ENCODE measurements at places on chromosomes 7 and 10.

GRCh38 chr10:24449321-24449740 is 240.4 kb downstream of the KIAA1217 start:
- DNase-seq = no peak

- no peak for DNase-seq
Measured at GRCh38 chr10:104367904-104368303, 14.3 kb downstream of the CFAP58 start.

DNA sequence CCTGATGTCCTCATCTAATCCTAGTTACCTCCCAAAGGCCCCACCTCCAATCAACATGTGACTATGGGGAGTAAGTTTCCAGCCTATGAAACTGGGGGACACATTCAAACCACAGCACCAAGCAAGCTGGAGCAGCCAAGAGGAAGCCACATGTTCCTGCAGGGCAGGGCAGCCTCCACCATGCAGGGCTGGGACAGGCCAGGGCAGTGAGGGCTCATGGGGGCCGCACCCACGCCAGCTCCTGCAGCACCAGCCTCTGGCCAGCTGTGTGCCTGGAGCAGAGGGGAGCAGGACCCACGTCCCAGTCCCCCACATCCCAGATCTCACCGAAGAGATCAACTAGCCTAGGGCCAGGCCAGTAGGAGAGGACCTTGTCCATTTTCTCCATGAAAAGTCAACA is 85.9 kb upstream of the INSIG1 start:
- DNase-seq = no peak

DNA sequence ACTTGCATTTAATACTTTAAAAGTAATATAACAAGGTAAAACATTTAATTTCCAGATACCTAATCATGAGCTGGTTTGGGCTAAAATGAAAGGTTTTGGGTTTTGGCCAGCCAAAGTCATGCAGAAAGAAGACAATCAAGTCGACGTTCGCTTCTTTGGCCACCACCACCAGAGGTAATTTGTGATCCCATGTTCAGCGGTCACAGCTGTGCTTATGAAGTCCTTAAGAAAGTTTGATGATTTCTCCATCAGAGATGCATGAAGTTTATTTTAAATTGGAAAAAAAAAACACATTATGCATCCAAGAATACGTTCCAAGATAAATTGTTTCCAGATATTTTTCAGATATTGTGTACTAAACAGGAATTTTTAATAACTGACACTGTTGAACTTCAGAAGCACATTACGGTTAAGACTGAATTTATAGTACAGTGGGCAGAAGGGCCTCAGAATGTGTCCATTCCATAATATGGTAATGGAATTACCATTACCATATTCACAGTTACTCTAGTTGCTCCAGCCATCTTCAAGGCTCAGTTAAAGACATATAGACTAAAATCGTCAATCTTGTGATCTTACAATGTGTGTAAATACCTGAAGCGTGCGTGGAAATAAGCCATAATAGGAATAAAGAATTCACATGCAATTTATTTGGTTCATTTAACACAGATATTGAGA is 106.8 kb downstream of the ZMYND11 start:
- DNase-seq = no peak

DNA sequence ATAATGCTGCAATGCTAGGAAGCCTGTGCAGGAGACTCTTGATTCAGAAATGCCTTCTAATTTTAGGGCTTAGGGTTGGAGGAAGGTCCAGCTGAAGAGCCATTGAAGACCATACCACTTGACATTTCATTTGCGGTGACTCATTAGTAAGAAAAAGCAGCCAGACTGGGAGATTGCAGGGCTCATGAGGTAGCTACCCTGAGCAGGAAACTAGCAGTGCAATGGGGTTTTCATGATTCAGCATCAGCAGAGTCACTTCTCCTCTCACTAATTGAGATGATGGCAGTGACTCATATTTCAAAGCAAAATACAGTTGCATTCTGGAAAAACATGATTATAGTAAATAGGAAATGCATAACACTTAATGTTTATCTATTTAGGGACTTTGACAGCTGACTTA is 434.1 kb downstream of the DNAJB9 start:
- DNase-seq = no peak

- no peak for DNase-seq
Measured at GRCh38 chr10:27251554-27251953, 11.0 kb upstream of the ACBD5 start.

DNA sequence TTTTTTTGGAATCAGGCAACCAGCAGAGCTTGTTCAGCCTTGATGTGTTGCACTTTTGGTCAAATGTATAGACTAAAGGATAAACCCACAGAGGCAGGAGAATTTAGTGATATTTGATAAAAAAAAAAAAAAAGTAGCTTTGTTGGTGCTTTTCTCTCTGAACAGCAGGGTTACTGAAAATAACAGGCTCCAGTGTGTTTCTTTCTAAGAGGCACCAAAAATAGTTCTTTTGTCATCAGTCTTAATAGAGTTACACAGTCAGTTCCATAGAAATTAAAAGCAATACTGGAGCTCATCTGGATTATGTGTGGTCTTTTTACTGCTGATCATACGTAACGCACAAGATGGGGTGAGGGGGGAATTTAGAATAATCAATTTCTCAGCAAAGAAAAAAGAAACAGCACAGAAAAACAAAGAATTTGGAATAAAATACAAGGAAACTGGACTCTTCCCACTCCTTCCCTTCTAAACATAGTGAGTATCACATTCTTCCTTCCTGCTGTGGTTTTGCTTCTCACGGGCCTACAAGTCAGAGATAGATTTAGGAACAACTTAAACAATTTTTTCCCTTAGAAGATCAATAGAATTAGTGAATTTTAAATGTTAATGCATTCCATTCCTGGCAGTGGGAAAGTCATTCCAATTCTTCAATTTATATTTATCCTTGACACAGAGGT is 178.8 kb upstream of the AKR1E2 start:
- DNase-seq = no peak

DNA sequence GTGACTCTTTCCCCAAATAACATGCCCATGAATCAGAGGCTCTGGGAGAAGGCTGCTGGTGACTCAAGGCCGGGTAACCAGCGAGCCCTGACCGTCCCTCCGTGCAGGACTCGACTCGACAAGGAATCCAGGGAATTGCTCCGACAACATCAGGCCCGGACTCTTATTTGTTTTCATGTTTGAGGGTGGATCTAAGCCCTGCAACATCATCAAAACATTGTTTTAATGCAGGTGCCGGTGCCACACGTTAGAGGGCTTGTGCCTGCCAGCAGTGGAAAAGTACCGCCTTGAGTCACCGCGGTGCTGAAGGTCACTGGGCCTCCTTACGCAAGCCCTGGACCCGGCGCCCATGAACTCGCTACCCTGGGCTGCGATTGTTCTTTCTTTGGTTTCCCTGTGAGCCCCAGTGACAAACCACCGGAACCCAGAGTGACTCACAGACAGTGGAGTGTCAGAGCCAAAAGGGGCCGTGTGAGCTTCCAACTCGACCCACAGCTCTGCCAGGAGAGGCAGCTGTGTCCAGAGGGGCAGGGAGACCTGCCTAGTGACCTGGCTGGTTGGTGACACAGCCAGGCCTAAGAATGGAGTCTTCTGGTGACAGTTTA is 139.4 kb upstream of the SHH start:
- DNase-seq = no peak

DNA sequence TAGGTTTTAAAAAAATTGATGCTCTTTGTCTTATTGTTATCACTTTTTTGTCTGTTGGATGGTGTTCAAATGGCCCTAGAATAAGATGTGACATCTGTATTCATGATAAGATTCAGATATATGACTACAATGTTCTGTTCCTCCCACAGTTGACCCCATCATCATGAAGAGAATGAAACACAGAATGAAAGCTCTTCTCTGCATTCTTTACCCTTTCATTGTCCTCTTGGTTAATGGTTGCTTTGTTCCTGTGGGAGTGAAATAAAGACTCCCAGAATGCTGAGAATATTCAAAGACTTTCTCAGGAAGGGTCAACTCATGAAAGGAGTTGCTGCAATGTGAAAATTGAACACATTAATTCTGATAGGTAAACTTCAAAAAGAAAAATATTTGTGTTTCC is 1015.8 kb downstream of the SORCS3 start:
- no peak for DNase-seq

GRCh38 chr10:111392159-111392558 is 315.3 kb downstream of the ADRA2A start:
- DNase-seq = no peak

- DNase-seq = no peak
Measured at GRCh38 chr7:41010967-41011366, 691.9 kb downstream of the INHBA start.

DNA sequence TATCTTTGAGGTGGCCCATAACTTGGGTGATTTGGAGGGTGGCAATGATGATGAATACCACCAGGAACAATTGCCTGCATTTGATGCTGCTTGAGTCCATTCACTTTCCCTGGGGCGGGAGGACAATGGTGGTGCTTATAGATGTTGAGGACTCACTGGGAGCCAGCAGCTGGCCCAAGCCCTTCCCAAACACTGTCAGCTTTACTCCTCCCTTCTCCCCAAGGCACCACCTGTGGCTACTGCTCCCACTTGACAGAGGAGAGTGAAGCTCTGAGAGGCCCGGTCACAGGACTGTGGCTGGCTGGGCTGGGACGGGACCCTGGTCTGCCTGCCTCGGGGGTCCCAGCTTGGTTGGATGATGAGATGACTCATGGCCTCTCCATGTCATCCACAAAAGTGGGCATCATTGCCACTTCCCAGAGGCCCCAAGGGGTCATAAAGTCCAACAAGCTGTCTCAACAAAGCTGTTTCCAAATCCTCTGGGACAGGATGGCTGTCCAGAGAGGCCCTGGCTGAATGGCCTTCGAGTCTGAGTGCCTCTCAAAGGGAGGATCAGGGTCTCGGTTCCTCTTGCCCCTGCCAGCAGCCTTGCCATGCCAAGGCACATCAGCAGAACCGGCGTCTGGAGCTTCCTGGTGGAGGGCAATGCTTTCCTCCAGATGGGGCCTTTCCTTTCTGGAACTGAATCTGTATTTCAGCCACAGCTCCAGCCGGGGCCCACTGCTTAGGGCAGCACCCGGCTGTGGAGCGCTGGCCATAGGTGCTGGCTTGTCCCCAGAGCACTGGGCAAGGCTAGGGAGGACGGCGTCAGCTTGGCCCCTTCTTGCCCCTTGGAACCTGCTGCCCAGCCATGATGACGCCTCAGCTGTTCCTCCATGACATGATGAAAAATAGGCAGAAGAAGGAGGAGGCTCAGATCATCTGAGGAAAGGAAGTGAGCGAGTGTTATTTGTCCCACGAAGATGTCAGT is 47.0 kb upstream of the PLEKHA1 start:
- DNase-seq = no peak

- DNase-seq = no peak
Measured at GRCh38 chr10:4068629-4069028, 283.6 kb upstream of the KLF6 start.

GRCh38 chr7:155529346-155529745 is 17.0 kb downstream of the CNPY1 start:
- no peak for DNase-seq

DNA sequence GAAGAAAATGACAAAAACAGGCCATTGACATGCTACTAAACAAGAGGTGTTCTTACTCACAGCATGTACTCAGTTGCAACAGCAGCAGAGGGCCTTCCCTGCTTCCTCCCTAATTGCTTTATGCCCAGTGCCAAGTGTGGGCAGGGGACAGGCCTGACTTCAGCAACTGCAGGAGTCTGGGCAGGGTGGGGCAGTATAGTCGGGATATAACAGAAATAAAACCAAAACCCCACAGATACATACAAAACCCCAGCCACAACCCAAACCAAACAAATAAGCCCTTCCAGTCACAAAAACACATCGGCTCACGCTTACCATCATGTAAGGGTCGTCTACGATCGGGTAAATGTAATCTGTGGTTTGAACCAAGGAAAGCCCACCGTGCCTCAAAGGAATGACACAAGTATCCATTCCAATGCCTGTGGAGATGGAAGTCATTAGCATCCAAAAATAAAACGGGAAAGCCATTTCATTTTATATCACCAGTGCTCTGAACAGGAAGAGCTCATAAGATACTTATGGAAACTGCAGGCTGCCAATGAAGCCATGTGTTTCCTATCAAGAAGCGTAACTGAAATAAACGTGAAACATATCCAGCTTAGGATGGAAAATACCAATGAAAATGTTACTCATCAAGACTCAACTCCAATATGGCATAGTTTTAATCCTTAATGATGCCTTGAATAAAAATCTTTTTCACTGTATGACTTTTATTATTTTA is 9.5 kb downstream of the SEPHS1 start:
- DNase-seq = peak; percentile 65

- DNase-seq = no peak
Measured at GRCh38 chr10:35563261-35563891, 41.8 kb upstream of the GJD4 start.

- DNase-seq = no peak
Measured at GRCh38 chr7:132206594-132206993, 369.7 kb downstream of the PLXNA4 start.

- DNase-seq = no peak
Measured at GRCh38 chr7:30935569-30935877, 23.9 kb downstream of the AQP1 start.

DNA sequence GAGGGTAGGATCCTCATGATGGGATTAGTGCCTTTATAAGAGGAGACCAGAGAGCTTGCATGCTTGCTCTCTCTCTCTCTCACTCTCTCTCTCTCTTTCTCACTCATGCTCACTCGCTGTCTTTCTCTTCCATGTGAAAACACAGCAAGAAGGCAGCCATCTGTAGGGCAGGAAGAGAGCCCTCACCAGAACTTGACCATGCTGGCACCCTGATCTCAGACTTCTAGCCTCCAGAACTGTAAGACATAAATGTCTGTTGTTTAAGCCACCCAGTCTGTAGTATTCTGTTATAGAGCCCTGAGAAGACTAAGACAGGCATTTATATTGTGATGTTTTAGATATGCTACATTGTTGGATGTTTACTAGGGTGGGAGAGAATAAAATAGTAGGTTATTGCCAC is 43.4 kb upstream of the MTPN start:
- DNase-seq = no peak

DNA sequence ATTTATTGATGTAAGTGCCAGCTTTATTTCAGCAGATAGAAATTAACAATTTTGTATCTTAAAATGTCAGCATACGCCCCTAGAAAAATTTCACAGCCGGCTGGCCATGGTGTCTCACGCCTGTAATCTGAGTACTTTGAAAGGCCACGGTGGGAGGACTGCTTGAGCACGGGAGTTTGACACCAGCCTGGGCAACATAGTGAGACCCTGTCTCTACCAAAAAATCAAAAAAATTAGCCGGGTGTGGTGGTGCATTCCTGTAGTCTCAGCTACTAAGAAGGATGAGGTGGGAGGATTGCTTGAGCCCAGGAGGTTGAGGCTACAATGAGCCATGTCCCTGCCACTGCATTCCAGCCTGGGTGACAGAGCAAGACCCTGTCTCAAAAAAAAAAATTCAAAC is 14.1 kb downstream of the GTF2I start:
- no peak for DNase-seq

- DNase-seq = no peak
Measured at GRCh38 chr10:35769795-35770194, 127.7 kb upstream of the FZD8 start.

GRCh38 chr7:24279512-24279911 is 4.5 kb upstream of the NPY start:
- DNase-seq = no peak
